ENCODE measurements at places on chromosomes 12 and 14.

GRCh38 chr14:92431199-92431725, 82.3 kb upstream of the RIN3 start:
- DNase-seq, result no peak

DNA sequence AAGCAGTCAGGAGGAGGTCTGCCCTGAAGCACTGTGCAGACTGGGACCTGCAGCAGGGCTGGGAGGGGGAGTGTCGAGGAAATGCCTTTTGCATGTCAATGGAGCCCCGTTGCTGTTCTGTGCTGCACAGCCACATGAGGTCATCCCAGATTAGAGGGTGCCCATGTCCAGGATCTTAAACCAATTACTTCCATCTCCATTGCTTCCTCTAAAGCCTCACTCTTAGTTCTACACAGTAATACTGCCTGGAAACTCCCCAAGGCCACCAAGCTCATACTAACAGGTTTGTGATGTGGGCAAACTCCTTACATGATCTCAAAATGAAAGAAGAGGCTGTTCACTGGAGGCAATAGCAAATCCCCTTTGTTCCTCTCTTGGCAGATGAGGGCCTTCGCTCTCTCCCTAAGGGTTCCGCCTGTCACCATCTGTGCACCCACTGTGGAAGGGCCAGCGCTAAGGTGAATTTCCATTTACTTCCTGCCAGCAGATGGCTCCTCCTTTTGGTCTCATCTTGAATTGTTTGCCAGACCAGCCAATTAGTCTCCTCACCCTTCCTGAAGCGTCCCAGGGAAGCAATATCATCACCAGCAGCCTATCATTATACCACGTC, 35.4 kb upstream of the LTA4H start:
- DNase-seq, result peak; percentile 20

DNA sequence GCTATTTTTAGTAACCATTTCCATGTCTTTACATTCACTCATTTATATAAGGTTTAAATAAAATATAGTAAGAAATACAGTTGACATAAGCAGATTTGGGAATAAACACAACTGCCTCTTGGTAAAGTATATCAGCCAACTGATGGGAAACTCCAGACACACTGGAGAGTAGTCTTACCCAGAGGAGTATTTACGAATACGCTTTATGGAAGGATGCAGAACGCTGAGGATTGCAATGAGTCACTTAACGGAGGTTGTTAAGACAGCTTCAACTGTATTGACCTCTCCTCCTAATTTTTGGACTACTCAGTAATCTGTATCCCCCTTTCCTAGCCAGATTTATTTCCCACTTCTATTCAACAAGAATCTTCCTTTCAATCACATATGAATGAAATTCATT, 6.0 kb downstream of the C2CD5 start:
- DNase-seq, result peak; percentile 19

DNA sequence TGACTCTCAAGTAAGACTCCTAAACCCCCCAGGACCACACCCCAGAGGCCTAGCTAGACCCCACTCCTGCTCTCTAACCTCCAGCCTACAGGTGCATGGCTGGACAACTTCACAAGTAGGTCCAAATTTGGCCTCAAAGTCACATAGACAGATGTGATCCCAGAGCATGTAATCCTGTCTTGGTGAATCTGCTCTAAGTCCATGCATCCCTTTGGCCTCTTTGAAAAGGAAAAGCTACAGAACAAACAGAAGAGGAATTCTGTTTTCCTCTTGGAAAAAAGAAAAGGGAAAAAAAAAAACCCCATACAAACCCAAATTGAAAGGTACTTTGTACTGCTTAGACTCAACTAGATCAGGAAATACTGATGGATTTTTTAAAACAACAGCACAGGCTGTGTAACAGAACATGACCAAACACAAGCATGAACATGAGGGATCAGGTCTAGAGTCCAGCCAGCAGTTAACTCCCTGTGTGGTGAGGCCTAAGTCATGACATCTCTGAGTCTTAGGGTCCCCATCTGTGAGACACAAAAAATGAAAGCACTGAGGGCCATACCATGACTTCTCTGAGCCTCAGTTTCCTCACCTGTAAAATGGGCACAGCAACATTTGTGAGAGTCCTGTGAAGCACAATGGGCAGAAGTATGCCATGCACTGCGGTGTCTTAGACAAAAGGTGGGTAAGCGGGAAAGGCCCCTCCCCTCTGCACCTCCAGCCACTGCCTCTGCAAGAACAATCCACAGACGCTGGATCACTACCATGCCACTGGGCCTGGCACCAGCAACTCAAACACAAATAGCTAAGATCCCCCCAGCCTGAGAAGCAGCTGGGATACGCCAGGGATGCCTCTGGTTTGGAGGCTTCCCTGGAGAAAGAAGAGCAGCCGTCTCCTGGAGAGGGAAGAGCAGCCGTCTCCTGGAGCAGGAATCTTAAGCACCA, 9.9 kb downstream of the PITPNM2 start:
- no peak for DNase-seq

DNA sequence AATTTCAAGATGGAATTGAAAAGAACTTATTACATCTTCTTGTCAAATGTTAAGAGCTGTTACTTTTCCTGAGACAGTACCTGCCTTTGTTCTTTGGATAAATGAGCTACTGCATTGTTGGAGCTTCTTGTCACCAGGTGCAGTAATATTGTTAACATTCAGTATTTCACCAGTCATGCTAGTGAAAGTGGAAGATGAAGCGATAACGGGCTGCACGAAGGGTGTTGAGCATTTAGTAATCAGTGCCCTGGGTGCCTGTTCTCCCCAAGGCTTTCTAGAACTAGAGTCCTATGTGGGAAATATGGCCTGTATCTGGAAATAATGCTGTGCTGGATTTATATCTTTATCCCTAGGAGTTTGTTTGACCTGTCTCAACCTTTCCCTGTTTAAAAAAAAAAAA, 83.2 kb downstream of the PPP2R5C start:
- no peak for DNase-seq
